ENCODE measurements at places on chromosomes 16 and 17.

- no peak for DNase-seq
Measured at GRCh38 chr17:27384261-27384701, 72.0 kb upstream of the KSR1 start.

DNA sequence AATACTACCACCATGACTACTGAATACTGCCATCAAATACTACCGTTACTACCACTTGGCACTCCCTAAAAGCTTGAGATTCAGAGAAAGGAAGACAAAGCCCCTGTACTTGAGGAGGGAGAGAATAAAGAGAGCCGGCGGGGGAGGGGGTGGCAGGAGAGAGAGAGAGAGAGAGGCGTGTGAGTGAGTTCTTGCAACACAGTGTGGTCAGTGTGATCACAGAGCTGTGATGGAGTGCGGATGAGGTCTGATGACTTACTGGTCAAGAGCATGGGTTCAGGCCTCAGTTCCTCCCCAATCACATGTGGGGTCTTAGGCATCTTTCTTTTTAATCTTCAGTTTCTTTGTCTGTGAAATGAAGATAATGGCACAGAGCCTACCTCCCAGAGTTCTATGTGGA, 19.2 kb downstream of the PRKCB start:
- no peak for DNase-seq

DNA sequence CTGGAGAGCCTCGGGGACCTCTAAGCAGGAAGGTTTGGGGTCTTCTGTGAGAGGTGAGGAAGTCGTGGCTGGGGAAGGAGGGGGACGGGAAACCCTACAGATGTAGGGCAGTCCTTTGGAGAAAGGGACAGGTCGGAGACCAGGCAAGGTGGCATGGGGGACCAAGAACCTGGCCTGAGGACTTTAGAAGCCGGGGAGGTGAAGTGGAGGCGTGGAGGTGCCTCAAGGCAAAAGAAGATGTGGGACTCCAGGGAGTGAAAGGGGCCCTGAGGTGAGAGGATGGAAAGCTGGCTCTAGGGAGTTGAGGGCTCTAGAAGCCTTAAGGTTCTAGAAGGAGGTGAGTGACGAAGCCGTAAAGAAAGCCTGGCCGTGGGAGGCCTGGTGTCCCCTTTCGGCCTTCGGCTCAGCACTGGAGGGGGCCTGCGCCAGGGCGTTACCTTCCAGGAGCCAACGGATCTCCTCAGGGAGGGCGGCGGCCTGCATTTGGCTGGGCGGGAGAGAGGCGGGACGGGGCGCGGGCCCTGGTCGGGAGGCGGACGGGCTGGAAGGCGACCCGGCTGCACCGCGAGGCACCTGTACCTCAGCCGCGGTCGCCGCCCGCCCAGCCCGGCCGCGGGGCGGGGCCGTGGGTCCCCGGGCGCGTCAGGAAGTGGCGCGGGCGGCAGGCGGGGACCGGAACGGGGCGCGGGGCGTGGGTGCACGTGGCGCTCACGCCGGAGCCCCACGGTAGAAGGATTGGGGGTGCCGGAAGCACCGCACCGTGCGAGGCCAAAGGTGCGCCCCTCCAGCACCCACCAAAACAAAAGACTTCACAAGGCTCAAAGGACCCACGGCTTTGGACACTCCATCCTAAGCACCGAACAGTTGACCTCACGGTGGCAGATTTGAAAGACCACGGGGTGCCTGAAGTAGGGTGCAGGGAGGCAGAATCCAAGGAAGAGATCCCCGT, at the start of gene SKAP1:
Gene SKAP1, minus strand, starts transcription at position 577 of the 949 bp plus-strand sequence.
- DNase-seq: peak; percentile 71

GRCh38 chr16:4133897-4134372, 17.7 kb upstream of the ADCY9 start:
- no peak for DNase-seq

- no peak for DNase-seq
Measured at GRCh38 chr17:61133853-61134252, 265.8 kb upstream of the TBX2 start.

- no peak for DNase-seq
Measured at GRCh38 chr17:73521376-73521775, 122.9 kb downstream of the SDK2 start.

DNA sequence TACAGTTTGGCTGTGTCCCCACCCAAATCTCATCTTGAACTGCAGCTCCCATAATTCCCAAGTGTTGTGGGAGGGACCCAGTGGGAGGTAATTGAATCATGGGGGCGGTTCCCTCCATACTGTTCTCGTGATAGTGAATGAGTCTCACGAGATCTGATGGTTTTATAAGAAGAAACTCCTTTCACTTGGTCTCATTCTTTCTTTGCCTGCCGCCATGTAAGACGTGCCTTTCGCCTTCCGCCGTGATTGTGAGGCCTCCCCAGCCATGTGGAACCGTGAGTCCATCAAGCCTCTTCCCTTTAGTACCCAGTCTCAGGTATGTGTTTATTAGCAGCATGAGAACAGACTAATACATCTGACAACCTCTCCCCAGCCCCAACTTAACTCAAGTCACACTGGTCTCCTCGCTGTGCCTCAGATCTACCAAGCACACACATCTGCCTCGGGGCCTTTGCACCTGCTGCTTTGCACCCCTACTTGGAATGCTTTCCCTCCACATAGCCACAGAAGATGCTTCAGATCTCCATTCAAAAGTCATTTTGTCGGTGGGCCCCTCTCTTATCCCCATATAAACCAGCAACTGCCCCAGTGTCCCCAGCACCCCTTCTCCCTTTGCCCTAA, 74.4 kb downstream of the RPH3AL start:
- no peak for DNase-seq

GRCh38 chr17:57388131-57388725, 131.9 kb downstream of the MSI2 start:
- no peak for DNase-seq

DNA sequence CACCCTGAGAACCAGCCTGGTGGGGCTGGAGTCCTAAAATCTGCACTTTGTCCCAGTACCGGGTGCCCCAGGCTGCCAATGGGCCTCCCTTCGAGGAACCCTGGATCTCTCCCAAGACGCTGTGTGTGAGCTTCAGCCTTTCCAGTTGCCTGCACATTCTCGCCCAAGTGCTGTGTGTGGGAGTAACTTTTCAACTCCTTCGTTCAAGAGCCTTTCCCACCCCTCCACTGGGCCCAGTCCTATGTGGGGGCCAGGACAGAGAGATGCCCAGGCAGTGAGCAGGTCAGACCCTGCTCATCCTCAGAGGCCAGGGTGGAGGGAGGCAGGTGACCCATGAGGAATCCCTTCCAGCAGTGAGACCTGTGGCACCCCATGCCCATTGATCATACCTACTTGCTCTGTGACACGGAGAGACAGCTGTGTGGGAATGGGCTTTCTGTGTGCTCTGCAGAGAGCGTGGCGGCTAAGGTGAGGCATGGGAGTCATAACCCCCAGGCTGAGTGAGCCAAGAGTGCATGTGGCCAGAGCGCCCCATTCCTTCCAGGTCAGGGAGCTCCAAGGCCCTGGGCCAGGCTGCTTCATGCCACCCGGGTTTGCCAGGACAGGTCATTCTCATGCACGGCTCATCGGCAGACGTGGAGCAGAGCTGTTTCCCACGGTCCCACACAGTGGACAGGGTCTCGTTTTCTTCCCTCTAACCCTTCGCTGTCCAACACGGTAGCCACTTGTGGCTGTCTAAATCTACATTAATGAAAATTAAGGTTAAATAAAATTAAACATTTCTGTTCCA, 154.4 kb downstream of the CLEC16A start:
- no peak for DNase-seq

DNA sequence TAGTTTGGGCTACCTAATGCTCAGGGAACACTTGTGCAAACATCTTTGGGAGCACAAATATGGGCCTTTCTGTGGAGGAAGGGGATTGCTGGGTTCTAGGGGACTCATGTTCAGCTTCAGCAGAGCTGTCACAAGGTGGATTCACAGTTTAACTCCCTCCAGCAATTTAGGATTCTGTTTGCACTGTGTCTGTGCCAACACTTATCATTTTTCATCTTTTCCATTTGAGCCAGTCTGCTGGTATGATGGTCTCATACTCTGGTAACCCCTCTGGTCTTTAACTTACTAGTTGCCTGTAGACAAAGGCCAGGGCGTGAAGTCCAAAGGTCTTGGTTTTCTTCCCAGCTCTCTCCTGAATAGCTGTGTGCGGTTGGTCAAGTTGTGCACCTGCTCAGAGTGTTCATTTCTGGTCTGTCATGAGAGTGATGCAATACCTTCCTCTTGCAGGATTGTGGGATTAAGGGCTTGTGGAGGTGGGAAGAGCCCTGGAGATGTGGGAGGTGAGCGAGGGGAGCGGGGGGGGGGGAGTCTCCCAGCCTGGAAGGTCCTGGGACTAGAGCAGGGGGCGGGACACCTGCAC, 152.6 kb downstream of the CMIP start:
- no peak for DNase-seq

DNA sequence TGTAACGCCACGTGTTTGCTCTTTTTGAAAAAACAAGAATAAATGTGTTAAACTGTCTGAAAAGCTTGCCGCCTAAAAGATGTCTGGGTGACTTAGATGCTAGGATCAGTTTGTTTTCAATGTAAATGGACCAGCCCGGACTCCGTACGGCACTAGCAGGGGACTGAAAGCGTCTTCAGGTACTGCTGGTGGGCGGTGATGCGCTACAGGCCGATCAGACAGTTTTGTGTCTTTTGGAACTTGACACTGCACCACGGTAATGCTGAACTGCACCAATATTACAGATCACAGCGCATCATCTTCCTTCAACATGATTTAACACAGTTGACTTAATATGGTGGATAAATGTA, 727 bp upstream of the MBTPS1 start:
- no peak for DNase-seq

GRCh38 chr17:7249214-7249613, 2.3 kb downstream of the CTDNEP1 start:
- no peak for DNase-seq

GRCh38 chr17:82924812-82925211, 85.0 kb upstream of the ZNF750 start:
- DNase-seq: no peak

DNA sequence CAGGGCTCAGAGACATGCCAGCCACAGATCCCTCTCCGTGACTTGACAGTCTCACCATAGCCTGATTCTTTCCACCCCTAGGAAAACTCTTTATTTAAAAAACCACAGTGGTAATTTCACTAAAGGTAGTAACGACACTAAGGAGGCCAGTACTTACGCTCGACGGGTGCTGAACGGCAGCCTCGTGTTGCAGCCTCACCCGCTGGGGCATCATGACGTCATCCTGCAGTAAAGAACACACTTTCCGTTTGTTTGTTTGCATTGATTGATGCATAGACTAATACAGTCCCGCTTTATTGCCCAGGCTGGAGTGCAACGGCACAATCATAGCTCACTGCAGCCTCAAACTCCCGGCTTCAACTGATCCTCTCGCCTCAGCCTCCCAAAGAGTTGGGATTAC, 65.1 kb upstream of the METRNL start:
- DNase-seq: no peak

DNA sequence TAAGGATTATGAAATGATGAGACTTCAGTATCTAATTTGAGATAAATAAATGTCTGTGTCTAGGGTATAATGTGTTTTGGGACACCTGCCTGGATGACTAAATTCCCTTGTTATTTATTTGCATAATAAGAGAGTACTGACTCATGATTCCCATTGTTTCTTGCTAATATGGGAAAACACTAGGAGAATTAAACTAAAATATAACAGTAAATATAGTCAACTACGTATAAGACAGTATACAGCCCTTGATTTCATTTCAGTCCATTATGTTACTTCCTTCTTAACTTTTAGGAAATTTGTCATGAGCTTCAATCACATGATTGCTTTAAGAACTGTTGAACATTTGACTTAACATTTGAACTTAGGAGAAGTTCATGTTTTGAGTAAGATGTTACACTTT, 62.4 kb downstream of the VMP1 start:
- no peak for DNase-seq

- DNase-seq: no peak
Measured at GRCh38 chr16:1788095-1788707, 5.3 kb downstream of the IGFALS start.

DNA sequence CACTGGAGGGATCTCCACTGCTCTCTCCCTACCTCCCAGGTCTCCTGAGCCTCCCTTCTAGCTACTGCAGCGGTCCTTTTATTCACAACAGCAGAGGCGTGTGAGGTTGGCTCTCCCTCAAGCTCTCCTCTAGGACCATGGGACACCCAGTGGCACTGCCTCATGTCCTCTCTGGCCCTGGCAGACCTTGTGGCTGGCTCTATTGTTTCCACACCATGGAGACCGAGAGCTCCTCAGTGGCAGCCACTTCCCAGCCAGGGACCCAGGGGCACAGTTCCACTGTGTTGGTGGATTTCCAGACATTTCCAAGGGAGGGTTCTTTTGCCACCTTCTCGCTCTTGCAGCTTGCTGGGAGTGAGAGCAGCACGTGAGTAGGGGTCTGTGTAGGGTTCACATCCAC, 204.9 kb downstream of the AXIN2 start:
- DNase-seq: no peak

GRCh38 chr17:63476854-63477479, at the start of gene ACE:
Gene ACE, plus strand, starts transcription at chr17:63477061. Its CDS starts 34 bp downstream, at chr17:63477095.
- DNase-seq: peak; percentile 52

- peak; percentile 30 for DNase-seq
Measured at GRCh38 chr16:77169650-77170236, 21.2 kb upstream of the MON1B start.

All from CD4-positive, alpha-beta T cell treated with Interleukin-21 for 1 hour (primary cell).